ENCODE measurements at places on chromosomes 2 and 18. TPM values are rescaled to one million over a fixed set of nuclear protein-coding genes. Genes with fewer than 3 reads are reported as not detected.

DNA sequence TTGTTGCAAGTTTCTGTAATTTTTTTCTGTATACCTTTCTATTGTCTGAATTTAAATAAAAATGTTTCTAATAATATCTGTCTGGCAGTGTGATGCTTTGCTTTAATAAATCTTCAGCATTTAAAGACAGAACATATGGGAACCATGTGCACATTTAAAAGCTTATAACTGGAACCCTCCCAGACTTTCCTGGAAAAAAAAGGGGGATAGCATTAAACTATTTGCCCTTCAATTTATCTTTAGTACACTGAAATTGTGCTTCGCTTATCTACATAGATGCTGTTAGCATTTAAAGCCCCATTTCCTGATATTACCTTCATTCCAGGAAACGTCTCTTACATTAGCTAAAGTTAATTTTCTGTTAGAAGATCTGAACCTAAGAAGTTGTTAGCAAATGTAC lies 64.6 kb downstream of the ZC3H6 start:
- no peak for DNase-seq

- no peak for DNase-seq
These were observed 19.9 kb downstream of the PNO1 start for GRCh38 chr2:68177541-68177940.

DNA sequence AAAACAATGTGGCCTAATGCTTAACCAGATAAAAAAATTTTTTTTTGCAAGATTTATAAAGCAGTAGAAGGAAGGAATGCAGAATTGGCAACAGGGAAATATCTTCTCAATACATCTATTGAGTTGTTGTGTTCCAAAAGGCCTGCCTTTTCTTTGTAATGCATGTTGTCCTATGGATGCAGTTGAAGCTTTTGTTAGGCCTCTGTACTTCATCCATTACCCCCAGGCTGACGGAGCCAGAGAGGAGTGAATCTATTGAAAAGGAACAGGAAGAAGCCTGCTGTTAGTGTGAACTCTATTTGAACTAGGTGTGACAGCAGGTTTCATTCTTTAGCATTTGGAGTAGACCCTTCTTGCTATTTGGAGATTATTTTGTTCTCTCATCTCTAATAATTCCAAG lies 56.5 kb downstream of the MTX2 start:
- DNase-seq: no peak

- no peak for DNase-seq
These were observed 115.3 kb downstream of the METTL8 start for GRCh38 chr2:171318463-171318934.

DNA sequence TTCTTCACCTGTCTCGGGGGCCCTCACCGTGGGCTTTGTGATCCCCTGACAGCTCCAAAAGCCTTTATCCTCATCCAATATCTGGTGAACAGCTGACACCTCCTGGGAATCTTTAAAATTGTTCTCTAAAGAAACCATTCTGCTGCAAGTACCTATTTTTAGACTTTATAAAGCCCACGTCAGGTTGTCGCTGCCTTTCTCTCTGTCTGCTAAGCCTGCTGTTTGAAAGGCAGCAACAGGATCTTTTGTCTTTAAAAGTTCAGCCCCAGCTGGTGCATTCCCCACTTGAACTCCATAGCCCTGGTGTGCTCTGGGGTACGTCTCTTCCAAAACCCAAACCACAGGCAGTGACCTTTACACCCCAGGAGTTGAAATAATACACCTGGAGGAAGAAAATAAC lies 145.0 kb downstream of the NEDD4L start:
- DNase-seq: no peak

DNA sequence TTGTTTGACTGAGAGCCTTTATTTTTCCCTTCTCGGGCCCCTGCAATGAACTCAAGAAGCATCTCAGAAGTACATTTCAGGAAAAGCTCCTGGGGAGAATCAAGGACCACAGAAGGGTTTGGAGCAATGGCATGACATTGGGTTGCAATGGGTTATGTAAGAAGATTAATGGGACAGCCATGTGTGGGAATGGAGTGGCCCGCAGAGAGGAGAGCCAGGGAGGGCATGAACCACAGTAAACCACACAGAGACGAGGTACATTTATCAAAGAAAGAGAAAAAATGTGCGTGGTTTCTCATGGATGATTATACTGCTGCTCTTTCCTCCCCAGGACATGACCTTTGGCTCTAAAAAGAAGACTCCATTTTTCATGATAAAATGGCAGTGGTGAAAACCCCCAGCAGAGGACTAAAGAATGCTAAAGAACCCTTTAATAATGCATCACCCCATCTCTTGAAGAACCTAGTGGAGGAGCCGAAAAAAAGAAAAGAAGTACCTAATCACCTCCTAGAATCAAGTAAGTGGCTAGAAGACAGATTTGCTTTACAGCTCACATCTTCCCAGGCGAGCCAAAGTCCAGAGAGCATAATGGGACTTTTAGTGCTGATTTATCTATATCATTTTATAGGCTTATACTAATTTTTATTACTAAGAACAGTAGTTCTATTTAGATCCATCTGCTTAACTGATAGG lies 1.7 kb downstream of the CFAP221 start:
- DNase-seq: no peak

DNA sequence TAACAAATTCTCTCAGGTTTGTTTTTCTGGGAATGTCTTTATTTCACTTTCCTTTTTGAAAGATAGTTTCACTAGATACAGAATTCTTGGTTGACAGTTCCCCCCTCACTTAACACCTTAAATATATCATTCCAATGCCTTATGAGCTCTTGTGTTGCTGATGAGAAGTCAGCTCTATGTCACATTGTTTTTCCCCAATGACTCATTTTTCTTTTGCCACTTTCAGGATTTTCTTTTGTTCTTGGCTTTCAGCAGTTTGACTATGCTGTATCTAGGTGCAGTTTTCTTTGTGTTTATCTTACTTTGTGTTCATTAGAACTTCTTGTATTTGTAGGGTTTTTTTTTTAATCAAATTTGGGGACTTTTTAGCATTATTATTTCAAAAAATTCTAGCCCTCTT lies 5.6 kb upstream of the RALBP1 start:
- no peak for DNase-seq

DNA sequence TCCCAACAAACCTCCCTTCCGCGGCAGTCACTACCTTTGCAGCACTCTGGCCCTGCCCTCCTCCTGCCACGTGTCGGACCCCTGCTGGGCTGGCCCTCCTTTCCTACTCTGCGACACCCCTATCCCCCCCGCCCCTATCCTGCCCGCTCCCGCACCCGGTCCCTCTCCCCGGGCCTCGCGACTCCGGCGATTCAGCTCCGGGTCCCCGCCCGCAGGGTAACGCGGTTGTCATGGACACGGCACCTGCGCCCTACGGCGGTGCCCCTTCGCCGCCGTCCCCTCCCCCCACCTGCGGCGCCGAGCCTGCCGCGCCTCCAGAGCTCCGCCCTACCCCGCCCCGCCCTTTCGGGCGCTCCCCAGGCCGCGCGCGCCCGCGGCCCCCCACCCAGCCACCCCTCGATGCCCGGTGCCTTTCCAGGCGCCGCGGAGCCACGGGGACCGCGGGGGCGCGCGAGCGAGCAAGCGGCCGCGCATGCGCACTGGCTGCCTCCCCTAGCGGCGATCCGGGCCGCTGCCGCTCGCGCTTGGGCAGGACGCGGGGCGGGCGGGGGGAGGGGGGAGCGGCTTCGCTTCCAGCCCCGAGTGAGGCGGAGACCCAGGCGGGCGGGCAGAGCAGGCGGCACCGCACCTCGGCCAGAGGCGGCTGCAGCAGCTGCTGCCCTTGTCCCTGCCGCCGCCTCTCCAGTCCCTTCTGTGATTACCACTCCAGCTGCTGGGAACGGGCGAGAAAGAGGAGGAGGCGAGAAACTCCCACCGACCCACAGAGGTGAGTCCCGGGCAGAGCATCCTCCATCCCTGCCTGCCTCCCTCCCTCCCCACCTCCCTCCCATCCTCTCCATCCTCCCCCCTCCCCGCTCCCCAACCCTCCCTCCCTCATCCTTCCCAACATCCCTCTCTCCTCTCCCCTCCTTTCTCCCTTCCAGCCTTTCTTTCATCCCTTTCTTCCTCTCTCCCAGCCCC lies at the start of gene CTNNA2:
Gene CTNNA2, plus strand, starts transcription at position 610 of the 960 bp plus-strand sequence.
- DNase-seq: no peak

DNA sequence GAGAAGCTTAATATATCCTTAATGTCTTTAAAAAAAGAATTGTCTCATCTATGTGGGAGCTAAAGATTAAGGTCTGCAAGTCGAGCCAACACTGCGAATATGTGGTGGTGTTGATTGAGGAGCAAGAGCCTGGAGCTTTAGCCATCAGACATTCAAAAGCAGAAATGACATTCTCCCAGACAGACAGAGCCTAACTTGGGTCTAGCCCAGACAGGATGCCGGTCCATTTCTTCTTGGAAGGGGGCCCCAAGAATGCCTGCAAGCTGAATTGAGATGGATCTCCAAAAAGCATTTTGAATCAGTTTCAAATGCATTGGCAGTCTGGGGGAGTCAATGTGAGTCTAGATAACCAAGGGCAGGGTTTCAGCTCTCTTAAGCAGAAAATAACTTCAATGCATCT lies 30.1 kb upstream of the EML4 start:
- DNase-seq: no peak

DNA sequence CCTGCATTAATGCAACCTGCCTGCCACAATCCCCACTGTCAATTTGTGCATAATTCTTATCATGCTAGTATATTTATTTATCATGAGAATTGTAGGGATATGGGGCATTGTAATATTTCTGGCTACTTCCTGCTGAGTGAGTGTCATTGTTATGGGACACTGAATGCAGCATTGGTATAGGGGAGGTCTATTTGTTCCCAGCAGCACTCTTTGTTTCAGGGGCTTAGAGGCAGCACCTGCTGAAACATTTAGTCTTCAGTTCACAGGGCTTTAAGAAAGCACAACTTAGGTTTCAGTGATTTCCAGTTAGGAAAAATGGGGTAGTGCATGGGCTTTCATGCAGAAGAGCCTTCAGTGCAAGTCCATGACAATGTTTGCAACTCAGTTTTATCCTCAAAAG lies 23.6 kb downstream of the SULT1C3 start:
- DNase-seq: no peak

GRCh38 chr2:5121642-5122041 lies 570.5 kb upstream of the SOX11 start:
- no peak for DNase-seq

DNA sequence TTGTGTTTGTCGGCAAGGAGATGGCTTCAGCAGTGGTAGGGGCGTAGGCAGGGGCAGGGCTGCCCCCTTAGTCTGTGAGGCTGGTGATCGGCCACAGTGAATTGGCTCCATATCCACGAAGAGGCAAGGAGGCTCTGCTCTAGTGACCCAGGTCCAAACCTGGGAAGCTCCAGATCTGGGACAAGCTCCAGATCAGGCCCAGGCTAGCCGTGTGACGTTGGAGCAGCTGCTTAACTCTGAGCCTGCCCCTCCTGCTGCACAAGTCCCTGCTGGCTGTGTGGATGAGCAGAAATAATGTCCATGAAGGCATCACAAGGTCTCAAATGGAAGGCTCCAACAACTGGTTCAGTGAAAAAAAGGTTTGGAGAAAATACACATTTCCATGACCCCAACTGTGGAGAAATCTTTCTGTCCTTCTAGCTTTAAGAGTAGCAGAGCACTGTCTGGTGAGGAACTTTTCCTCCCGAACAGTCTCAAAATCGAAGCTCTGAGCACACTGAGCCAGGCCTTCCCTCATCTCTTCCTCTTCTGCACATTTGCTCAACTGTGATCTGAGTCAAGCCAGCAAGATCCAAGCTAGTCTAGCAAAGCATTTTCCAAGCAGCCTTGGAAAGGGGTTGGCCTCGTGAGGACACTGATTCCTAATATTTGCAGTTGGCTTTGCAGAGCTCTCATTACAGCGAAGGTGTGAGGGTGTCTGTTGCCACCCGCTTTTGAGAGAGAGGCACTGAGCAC lies 67.0 kb upstream of the TCF7L1 start:
- DNase-seq: no peak

GRCh38 chr2:172904236-172904635 lies 168.6 kb downstream of the RAPGEF4 start:
- DNase-seq: no peak

DNA sequence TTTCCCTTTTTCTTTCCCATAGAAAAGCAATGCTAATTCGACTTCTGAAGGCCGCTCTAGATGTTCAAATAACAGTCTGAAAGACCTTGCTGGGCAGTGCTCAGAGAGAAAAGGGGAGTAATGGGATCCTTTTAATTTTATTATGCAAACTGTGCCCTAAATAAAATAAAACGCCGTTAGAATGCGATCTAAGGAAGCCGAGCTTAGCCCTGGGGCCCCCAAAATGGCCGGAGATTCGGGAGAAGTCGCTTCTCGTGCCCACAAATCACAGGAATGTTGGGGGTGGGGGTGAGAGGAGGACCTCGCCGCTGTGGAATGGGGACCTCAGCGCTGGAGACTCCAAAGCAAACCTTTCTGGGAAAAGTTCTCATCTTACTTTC lies 8.4 kb upstream of the POU3F3 start:
- DNase-seq: no peak

DNA sequence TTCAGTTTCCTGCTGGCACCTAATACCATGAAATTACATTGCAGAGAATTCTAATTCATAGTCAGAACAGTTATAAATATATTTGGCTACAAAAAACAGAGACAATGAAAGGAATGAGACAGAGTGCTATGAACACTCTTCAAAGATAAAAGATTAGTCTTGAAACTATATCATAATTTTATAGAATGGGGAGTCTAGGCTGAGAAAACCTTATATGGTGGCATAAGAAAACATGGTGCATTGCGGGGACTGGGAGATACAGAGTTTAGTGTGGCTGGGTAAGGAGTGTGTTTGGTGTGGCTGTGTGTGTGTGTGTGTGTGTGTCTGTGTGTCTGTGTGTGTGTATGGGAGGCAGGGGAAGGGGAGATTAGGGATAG lies 64.5 kb upstream of the CTLA4 start:
- DNase-seq: no peak

GRCh38 chr2:142140434-142140845 lies 9.6 kb upstream of the LRP1B start:
- no peak for DNase-seq

GRCh38 chr2:180003559-180003958 lies 3.5 kb downstream of the CWC22 start:
- DNase-seq: no peak

DNA sequence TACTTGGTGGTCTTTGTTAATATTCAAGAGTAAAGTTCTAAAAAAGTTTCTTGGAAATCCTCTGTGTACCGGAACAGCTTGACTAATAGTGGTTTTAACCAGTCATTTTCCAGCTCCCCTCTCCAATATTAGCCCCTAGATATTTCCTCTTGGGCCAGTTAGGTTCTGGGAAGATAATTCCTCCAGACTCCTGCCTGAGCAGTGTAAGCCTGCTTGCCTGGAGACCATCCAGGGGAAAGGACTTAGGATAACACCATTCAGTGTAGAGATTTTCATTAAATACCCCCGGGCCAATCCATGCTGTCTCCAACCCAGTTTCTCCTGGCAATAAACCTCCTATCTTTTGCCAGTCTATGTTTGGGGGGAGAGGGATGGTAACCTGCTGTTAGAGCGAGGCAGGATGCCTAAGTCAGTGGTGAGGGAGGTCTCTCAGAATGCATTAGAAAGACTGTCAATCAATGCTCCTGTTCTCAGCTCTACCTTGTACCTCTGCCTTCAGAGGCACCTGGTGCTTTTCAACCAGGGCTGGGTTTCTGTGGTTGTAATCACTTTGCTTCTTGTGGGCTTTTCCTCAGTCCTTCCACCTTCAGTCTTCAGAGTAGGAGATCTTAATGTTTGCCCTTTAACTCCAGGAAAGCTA lies 186.4 kb downstream of the RNF152 start:
- DNase-seq: no peak

The KCNK3 gene
- 11.4 TPM for polyA plus RNA-seq

The ITSN2 gene
- 24.7 TPM for polyA plus RNA-seq

The NAT8 gene
- polyA plus RNA-seq: not detected

The NOP58 gene
- polyA plus RNA-seq: 39.5 TPM

The CPO gene
- 0.35 TPM for polyA plus RNA-seq

The FAHD2B gene
- 22.9 TPM for polyA plus RNA-seq

The ORC4 gene
- 16.0 TPM for polyA plus RNA-seq

Data from urinary bladder (tissue), 4 donors.